NAMALWA (cell line): ENCODE measurements at places on chromosomes 6 and 20.

GRCh38 chr6:129059650-129060049 is 176.7 kb downstream of the LAMA2 start:
- no peak for DNase-seq

DNA sequence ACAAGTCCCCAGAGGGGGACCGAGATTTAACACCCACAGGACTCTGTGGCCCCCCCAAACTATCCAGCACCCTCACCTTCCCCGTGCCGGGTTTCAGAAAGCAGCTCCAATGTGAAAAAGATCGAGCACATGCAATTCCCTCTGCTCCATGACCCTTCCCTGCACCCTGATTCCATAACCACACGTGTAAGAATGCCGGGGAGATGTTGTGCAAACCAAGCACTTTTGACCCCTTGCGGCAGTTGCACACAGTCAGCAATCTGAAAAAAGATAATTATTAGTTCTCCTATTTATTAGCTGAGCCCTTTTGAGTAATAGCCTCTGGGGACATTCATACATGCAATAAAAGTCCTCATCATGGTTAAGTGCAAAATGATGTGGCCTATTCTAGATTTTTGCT is 13.0 kb downstream of the FOXQ1 start:
- no peak for DNase-seq

DNA sequence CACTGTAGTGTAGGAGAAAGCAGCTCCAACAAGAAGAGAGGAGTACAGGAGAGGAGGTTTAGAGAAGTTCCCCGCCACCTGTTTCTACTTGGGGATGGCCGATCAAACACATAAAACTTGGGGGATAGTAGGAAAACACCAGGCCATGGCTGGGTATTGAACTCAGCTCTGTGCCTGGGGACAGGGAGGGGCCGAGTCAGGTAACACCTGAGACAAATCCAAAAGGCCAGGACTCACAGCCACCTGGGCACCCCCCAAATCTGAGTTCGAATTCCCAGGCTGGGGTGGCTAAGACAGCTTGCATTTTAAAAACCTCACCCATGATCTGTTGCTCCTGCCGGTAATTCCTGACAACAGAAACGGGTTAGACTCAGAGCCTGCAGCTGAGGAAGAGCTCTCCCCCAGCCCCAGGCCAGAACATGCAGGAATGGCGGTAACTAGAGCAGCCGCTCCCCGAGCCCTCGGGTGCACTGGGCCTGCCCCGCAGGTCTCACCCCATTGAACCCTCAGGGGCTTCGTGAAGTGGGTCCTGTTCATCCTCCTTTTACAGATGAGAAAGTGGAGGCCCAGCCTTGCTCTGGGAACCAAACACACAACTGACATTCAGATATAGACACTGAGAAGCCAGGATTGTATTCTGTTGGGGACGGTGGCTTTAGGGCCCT is 61.0 kb downstream of the TCP11 start:
- no peak for DNase-seq

DNA sequence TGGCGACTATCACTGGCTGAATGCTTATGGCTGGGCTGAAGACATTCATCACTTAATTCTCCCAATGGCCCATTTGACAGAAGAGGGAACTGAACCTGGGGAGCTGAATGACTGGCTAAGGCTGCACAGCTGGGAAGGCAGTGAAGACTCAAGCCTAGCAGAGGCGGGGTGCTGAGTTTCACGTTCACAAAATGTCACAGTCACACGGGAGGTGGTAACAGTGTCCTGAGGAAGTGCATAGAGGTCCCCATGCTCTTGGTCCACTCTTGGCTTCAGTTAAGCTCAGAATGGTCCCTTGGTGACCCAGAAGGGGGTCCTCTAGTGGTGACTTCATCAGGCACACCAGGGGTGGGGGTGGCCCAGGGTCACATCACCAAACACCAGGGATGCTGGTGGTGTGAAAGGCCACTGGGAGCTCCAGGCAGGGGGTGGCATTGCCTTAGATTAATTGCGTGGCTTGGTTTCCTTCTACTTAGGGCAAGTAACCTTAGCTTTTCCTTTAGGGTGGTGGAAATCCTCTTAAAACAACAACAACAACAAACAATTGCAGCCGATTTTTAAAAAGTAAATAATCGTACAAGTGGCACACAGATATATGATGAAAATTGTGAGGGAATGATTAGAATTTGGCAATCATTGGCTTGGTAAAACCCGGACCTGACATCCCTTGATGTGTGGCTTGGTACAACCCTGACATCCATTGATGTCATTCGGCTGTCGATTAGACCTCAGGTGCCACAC is 45.0 kb downstream of the SULF2 start:
- no peak for DNase-seq

GRCh38 chr6:33008944-33009861 is at the start of gene HLA-DOA:
TSS of gene HLA-DOA (minus strand) at chr6:33009591.
- DNase-seq, result peak; percentile 92

- no peak for DNase-seq
Observed at GRCh38 chr6:127938701-127939100, 37.8 kb upstream of the THEMIS start.

DNA sequence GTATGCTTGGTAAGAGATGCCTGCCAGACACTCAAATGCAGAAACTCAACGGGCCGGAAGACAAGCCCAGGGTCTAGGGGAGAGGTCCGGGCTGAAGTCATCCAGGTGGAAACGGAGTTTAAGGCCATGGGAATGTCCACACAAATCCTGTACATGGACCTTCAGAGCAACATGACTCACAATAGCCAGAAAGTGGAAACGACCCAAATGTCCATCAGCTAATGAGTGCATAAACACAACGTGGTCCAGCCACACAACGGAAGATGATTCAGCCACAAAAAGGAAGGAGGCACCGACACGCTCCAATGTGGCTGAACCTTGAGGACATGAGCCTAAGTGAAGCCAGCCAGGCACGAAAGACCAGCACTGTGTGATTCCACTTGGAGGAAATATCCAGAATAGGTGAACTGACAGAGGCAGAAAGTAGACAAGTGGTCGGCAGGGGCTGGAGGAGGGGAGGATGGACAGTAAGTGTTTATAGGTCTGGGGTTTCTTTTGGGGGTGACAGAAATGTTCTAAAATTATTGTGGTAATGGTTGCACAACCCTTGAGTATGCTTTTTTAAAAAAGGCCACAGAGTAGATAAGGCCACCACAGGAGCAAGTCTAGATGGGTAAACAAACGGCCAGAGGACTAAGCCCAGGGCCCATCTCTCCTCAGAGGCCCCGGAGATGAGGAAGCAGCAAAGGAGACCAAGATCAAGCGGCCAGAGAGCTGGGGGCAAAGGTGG is 105.6 kb downstream of the PREX1 start:
- peak; percentile 33 for DNase-seq
